Smooth muscle cell of the coronary artery (primary cell): ENCODE measurements at places on chromosomes 5 and 9. TPM values are rescaled to one million over a fixed set of nuclear protein-coding genes. Genes with fewer than 3 reads are reported as not detected.

The CLTA gene
- total RNA-seq = 185 and 417 TPM in 2 replicates

The PCDHA10 gene
- total RNA-seq = 0.08 and 1.4 TPM in 2 replicates

The DMRT3 gene
- not detected in 2 replicates for total RNA-seq

The AFAP1L1 gene
- 5.6 and 7.4 TPM in 2 replicates for total RNA-seq

The LHX3 gene
- total RNA-seq = not detected in 2 replicates

The CCL27 gene
- 0.47 TPM in 1 of 2 replicates, not detected in the other for total RNA-seq

The C9orf50 gene
- total RNA-seq = 0.08 TPM in 1 of 2 replicates, not detected in the other

The SLC36A3 gene
- total RNA-seq = not detected in 2 replicates

The IFNE gene
- 2.2 and 4.4 TPM in 2 replicates for total RNA-seq

The GABRA1 gene
- not detected in 2 replicates for total RNA-seq

The C5orf52 gene
- total RNA-seq = not detected in 2 replicates

The PRELID2 gene
- total RNA-seq = 15.6 and 22.9 TPM in 2 replicates

The JAK2 gene
- total RNA-seq = 7.1 and 15.3 TPM in 2 replicates

The PCDHGB2 gene
- 1.6 and 2.0 TPM in 2 replicates for total RNA-seq

The ORM2 gene
- total RNA-seq = not detected in 2 replicates

The GKAP1 gene
- total RNA-seq = 0.23 and 0.35 TPM in 2 replicates
